Activated T-helper 9 cell treated with anti-CD3 and anti-CD28 coated beads, Interleukin-2, amount 50 U/mL, for 16 hours (primary cell): ENCODE measurements at places on chromosomes 11 and 22.

DNA sequence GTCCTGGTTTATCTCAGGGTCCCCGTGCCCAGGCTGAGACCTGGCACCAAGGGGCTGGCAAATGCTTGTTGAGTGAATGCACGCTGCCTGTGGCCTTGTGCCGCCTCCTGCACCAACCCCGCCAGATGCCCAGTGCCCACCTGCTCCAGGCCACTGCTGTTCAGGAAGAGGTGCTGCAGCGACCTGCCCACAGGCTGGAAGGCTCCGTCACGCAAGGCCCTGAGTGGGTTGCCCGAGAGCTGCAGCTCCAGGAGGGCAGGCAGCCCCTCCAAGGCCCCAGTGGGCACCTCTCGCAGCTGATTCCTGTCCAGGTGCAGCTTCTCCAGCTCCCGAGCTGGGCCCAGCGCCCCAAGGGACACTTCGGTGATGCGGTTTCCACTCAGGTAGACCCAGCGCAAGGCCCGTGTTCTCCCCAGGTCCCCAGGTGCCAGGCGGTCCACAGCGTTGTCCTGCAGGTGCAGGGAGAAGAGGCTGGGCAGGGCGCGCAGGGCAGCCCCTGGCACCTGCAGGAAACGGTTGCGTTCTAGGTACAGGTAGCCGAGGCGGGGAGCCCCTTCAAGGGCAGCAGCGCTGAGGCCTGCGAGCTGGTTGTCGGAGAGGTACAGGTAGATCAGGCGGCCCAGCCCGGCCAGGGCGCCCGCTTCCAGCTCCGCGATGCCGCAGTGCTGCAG is 3.6 kb downstream of the CHADL start:
- DNase-seq: no peak

- no peak for DNase-seq
These were observed 15.7 kb downstream of the PPARA start for GRCh38 chr22:46165977-46166376.

DNA sequence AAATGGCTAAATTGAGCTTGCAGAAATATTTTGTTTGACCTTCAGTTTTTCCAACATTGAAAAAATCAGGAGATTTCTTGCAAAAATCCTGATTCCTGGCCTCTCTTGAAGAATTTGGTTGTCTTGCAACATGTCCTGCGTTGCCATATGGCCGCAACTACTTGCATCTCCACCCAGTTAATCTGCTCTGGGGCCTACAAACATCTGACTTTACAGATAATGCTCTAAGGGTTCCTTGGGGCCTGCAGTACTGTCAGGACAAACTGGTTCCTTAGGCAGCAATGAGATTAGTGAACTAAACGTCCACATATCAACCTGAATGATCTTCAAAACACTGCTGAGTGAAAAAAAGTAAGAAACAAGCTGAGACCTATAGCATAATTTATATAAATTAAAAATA is 36.6 kb upstream of the FEZ1 start:
- DNase-seq: no peak

DNA sequence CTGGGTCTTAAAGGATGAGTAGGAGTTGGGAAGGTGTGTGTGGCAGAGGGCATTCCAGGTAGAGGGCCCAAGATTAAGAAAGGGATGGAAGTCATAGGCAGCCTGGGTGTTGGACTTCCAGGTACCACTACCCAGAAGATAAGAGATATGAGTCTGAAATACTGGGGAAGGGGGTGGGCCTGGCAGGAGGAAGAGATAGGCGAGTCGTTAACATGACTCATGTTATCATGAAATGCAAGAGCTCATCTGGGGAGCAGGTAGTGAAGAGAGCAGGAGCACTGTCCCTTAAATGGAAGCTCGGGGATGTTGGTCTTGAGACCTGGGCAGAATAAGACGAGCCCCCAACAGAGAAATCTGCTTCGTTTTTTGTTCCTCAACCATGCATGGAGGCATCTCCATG is 10.2 kb downstream of the ZC3H7B start:
- no peak for DNase-seq
